ENCODE measurements at places on chromosomes 5 and 9. TPM values are rescaled to one million over a fixed set of nuclear protein-coding genes. Genes with fewer than 3 reads are reported as not detected.

Gene HOMER1
- 6.5 TPM for total RNA-seq

Gene PCDHB13
- 1.3 TPM for total RNA-seq

DNA sequence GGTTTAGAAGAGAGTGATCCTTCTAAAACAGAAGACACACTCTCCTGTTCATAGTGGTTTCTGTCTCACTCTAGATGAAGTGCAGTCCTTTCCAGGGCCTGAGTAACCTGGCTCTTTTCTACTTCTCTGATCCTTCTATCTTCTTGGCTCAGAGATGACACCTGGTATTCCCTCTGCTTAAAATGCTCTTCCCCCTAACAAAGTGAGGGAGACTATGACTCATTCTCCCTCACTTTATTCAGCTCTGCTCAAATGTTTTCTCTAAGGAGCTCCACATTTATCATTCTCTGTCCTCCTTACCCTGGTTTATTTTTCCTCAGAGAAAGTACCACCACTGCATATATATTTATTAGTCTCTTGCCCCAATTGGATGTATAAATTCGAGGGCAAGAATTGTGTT lies 24.6 kb downstream of the TUT7 start:
- peaks cover 78% of the 10 kb centered on the region for H3K36me3 ChIP-seq
- H3K4me3 ChIP-seq: no peak overlapping the region
- no peak overlapping the region for H3K27ac ChIP-seq

- H3K4me3 ChIP-seq: no peak overlapping the region
- DNase-seq: peak; percentile 64
- peaks cover 5% of the 10 kb centered on the region for H3K4me1 ChIP-seq
- H3K27ac ChIP-seq: no peak overlapping the region
- no peaks in the 10 kb centered on the region for H3K27me3 ChIP-seq
Observed at GRCh38 chr5:188488-189481, 2.5 kb upstream of the LRRC14B start.

DNA sequence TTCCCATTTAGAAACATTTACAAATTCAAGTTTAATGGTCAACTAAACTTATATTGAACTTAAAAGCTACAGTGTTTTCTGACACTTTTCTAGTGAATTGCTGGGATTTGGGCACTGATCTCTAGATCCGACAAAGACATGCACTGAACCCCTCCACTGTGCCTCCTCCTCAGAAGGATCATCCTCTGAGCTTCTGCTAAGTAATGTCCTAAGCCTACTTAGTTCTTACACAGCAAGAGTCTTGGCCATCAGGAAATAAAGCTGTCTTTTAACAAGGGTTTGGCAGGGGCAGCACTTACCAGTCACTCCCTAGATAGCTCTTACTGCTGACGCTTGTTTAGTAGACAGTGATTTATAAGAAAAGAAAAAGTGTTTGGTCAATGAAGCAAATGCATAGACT lies 50.5 kb downstream of the FAM81B start:
- no peak for DNase-seq
- peaks cover 8% of the 10 kb centered on the region for H3K27me3 ChIP-seq
- no peaks in the 10 kb centered on the region for H3K36me3 ChIP-seq
- H3K4me3 ChIP-seq: no peak overlapping the region
